ENCODE measurements at places on chromosomes 16 and 17.

DNA sequence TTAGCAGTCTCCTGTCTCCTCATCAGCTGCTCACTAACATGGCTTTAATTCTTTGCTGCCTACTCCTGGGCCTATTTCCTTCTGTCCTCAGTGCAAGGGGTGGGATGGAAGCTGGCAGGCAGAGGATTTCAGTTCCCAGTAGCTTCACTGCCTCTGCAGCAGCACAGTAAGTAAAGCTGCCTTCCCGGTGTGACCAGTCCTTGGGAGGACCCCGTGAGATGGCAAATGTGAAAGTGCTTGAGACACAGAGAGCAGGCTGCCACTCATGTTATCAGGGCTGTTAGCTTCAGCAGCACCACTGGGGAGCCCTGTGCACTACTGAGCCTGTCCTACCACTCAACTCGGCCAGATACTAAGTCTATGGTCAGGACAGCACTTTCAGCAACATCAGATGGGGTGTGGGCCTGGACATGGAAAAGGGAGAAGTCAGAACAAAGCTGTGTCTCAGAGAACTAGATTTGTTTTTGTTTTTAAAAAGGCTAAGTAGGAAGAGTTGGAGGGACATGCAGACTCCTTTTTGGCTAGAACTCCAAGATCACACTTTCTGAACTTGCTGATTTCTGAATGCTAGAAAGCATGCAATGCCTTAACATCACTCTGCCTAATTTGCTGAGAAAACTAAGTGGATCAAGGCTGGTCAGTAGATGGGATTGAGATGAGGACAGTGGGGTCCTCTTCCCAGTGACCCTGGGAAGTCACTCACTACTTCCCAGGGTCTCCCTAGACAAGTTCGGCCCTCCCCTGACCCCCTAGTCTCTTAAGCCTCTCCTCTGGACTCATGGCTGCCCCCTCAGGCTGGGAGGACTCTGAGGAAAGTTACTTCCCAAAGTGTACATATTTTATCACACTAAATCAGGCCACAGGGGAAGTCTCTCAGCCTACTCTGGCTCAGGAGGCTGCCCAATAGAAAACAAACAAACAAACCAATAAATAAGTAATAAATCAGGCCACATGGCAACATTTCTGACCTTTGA lies 1.1 kb downstream of the ACSF2 start:
- DNase-seq = peak; percentile 60

DNA sequence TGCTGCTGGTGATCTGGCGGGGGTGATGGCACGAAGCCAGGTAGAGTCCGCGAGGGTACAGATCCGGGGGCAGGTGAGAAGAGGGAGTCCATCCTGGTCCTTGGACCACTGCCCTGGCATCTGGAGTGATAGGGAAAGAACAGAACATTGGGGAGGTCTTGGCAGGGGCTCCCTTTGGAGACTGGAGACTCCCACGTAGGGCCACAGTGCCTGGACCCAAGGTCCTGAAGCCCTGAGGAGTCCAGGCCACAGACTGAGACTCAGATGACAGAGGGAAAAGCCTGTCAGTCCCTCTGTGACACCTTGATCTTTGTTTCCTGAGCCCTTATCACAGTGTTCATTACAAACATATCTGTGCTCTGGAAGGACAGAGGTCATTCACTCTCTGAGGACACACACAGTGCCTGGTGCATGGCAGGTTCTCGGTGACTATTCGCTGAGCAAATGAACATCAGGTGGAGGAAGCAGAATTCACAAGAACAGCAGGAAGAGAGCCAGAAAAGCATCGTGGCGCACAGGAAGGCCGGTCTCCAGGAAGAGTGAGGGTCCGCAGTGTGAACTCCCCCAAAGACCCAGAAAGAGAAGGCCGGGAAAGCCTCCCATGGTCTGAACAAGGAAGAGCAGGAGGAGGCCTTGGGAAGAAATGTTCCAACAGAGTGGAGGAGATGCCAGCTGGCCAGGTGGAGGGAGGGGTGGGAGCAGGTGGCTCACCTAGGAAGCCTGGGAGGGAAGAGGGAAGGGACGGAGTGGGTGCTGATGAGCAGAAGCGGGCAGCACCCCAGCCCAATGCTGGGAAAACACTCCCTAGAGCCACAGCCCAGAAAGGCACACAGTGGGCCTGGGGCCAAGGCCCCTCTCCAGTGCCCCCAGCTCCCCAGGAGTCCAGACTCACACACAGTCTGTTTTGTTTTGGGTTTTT lies 20.5 kb downstream of the PEMT start:
- DNase-seq = no peak

DNA sequence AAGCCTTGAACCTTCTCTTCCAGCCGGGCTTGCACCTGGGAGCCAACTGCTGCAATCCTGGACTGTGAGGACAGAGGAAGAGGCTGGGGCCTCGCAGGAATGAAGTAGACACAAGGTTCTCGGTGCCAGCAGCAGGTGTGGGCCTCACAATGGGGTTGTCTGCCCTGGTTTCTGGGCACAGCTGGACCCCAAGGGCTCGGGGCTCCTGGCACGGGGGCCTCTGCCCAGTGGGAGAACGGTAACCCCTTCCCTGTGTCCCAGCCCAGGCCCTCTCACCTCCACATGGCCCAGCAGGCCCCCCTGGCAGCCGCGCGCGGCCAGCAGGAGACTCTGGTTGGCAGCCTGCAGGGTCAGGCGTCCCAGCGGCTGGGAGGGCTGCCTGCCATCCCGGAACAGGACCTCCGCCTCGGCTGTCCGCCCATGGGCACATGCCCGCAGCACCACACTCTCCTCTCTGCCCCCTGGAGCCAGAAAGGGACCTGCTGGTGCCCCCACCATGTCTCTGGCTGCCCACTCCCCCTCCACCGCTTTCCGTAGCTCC lies 46.9 kb downstream of the RMI2 start:
- DNase-seq = no peak

DNA sequence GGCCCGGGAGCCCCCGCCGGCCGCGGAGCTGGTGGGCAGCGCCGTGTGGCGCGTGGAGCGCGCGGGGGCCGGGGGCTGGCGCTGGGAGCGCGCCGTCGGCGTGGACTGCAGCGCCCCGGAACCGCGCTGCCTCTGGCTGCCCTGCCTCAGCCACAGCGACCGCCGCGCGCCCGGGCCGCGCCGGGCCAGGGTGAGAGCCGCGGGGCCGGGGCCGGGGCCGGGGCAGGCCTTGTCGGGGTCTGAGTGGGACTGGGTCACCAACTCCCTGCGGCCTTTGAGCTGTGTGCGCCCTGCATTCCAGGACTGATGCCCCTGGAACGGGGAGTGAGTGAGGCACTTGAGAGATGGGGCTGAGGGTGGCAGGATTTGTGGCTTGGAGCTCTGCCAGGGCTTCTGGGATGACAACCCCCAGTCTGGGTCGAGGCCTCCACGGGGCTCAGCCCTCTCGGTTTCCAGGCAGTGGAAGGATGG lies 25.7 kb downstream of the ARHGAP23 start:
- no peak for DNase-seq

DNA sequence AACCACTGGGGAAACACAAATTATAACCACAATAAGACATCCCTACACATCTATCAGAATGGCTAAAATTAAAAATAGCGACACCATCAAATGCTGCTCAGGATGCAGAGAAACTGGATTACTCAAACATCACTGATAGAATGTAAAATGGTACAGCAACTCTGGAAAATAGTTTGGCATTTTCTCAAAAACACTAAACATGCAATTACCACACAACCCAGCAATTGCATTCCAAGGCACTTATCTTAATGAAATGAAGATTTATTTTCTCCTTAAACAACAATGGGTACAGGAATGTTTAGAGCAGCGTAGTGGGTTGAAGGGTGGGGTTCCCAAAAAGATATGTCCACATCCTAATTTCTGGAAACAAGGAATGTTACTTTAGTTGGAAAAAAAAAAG lies 309.0 kb upstream of the PMFBP1 start:
- peak; percentile 15 for DNase-seq

- DNase-seq = no peak
These were observed 12.3 kb upstream of the TMEM170A start for GRCh38 chr16:75476817-75477216.

GRCh38 chr17:42651392-42651791 lies 7.7 kb upstream of the TUBG2 start:
- no peak for DNase-seq

DNA sequence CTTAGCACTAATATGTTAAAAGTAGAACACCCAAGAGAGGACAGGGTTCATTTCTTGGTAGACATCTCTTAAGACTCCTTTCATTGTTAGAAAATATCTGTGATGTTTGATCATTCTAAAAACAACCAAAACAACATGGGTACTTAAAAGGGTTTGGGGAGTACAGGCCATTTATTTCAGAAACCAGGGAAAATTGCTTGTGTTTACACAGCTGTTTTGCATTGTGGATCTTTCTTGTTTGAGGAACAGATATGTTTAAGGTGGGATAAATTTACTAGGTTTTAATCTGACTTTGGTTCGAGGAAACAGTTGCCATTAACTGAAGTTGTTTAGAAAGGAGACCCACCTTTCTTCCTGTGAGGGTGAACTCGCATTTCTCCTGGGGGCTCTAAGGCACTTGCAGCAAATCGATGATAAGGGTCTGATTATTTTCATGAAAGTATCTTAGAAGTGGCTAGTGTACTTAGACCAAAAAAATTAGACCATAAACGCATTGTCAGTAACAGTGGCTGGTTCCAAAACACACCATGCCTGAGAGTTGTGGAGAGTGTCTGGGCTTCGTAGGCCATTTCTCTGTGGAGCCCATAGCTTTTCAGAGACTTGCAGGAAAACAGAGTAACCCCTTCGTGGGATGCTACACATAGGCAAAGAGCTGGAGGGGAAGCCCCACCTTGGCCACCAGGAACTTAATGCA lies 17.6 kb downstream of the CLUAP1 start:
- no peak for DNase-seq

DNA sequence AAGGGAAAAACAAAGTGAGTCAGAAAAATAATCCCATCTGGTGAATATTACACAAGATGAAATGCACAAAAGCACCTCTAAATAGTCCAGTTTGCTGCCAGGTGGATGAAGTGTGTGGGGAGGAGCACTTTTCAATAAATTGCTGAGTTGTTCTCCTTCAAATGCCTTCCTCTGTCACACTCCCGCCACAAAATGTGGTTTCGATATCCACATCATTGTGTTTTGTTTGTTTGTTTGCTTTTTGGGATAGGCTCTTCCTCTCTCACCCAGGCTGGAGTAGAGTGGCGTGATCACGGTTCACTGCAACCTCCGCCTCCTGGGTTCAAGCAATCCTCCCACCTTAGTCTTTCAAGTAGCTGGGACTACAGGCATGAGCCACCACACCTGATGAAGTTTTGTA lies 24.6 kb upstream of the SHISA9 start:
- no peak for DNase-seq

DNA sequence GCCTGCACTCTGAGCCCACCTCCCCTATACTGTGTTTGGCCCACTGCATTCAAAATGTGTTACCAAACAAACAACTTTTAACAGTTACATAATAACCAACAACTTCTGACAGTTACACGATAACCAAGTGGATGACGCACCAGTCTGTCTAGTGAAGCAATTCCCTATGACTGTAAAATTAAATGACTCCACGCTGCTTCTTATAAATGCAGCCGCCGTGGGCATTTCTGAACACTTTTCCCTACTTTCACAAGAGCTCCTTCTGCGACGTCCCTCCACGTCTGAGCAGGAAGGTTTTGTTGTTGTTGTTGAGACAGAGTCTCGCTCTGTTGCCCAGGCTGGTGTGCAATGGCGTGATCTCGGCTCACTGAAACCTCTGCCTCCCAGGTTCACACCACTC lies 27.6 kb downstream of the ZNF276 start:
- DNase-seq = no peak

DNA sequence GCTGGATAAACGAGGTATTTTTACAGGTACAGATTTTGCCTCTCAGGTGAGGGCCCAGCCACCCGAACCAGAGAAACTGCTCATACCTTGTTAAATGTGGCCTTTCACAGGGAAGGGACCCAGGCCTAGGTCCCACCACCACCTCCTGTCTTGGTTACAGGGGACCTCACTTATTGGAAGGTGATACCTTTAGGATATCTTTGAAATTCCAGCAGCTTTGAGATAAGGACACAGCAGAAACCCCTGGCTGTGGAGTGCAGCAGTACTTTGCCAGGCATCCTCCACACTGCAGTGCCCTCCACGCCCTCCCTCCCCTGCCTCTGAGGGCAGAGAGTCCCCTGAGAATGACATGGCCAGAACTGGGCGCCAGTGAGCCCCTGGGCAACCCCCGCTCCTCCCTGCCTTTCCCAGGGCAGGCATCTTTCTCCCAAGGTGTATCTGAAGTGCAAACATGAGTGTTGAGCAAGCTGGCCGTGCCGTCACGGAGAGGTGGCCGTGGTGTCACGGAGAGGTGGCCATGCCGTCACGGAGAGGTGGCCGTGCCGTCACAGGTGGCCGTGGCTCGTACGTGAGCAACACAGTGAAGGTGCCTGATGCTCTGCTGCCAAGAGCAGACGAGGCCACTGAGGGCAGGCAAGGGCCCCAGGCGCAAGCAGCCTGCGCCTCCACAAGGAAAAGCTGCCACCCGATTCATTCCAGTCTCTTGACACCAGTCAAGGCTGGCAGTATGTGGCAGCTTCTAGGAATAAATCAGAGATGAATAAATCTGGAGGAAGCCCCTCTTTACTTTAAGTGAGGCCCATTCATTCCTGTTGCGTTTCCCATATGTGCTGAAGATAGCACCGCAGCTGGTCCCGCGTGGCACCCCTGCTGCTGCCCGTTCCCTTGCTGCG lies 134.5 kb upstream of the CHMP6 start:
- DNase-seq = no peak

GRCh38 chr17:20157001-20157310 lies 147.8 kb downstream of the SPECC1 start:
- no peak for DNase-seq

GRCh38 chr17:5011928-5012327 lies 14.2 kb downstream of the KIF1C start:
- peak; percentile 78 for DNase-seq

DNA sequence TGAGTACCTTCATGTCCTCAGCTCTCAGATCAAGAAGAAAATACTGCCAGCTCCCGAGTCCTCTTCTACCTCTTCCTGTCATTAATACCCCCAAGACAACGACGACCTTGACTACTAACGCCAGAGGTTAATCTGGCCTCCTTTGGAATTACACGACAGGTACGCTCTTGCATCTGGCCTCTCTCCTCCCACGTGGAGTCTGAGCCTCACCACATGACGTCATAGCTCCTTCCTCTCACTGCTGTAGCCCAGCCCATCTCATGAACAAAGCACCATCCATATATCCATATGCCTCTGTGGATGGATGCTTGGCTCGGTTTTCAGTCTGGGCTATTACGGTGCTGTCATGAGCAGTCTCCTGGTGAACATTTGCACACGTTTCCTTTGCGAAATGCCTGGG lies 110.2 kb upstream of the TNRC6C start:
- DNase-seq = no peak

- peak; percentile 52 for DNase-seq
These were observed 4.2 kb upstream of the RDM1 start for GRCh38 chr17:35934760-35935159.

GRCh38 chr17:55186937-55187770 lies 77.6 kb upstream of the HLF start:
- DNase-seq = no peak

DNA sequence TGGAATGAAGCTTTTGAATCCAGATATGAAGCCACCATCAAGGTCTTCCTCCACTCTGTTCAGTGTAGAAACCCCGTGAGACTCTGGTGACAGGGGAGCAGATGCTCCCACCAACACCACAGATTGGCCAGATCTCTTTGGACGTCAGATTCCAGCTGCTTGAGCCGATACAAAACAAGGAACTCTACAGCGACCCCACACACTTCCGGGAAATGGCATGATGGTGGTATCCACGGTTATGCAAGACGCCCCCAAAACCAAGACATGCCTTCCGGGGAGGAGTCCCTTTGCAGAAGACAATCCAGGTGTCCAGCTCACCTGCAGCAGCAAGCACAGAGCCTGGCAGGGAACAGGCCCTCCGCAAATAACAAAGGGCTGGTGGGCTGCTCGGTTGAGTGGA lies 19.8 kb upstream of the PITPNA start:
- no peak for DNase-seq

All from AG20443 (cell line).